Activated CD4-positive, alpha-beta memory T cell treated with anti-CD3 and anti-CD28 coated beads, Interleukin-2, amount 10 ng/mL, durations not matched to agents 7 days and 5 days (primary cell): ENCODE measurements at places on chromosomes 2 and 18.

- no peaks in the 10 kb centered on the region for H3K27me3 ChIP-seq
- no peaks in the 10 kb centered on the region for H3K4me1 ChIP-seq
- H3K36me3 ChIP-seq = no peaks in the 10 kb centered on the region
- DNase-seq = no peak
These were observed 824.0 kb downstream of the SLC4A3 start for GRCh38 chr2:220451438-220451837.

- no peak overlapping the region for H3K27ac ChIP-seq
- peaks cover 3% of the 10 kb centered on the region for H3K27me3 ChIP-seq
- DNase-seq = no peak
- peaks cover 49% of the 10 kb centered on the region for H3K4me1 ChIP-seq
These were observed 203.3 kb upstream of the FBXO11 start for GRCh38 chr2:48109491-48110204.

DNA sequence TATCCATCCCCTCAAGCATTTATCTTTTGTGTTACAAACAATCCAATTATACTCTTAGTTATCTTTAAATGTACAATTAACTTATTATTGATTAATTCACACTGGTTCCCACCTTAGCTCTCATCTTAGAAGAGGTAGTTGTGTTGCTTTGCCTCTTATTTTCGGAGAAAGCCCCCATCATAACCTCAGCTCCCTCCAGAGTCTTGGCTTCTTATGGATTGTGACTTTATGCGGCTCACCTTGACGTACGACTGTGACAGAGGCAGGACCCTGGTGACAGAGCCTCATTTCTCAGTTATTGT lies 132.9 kb downstream of the SPTBN1 start:
- H3K36me3 ChIP-seq = peaks cover 41% of the 10 kb centered on the region
- H3K27ac ChIP-seq = peak overlapping the region; percentile 91
- H3K4me1 ChIP-seq = peaks cover 74% of the 10 kb centered on the region
- DNase-seq = no peak

- no peak overlapping the region for H3K4me3 ChIP-seq
- H3K36me3 ChIP-seq = peaks cover 9% of the 10 kb centered on the region
- H3K27me3 ChIP-seq = no peaks in the 10 kb centered on the region
- H3K4me1 ChIP-seq = peaks cover 19% of the 10 kb centered on the region
- H3K27ac ChIP-seq = no peak overlapping the region
- no peak for DNase-seq
These were observed 101.8 kb upstream of the CREB1 start for GRCh38 chr2:207427986-207428385.

DNA sequence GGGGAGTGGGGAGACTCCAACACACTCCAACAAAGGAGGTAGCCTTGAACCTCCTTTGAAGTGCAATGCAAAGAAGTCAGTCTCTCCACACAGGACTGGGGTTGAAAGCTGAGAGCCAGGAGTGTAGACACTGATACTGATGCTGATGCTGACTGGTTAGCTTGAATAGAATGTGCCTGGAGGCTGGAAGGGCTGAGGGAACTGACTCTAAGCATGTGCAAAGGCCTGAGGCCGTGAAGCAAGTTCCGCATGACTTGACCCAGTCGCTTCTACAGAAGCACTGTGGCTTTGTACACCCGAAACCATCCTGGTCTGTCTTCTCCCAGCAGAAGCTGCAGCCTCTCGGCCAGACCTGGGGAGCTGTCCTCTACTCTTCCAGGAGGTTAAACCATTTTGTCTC lies 10.4 kb downstream of the FOXI3 start:
- no peaks in the 10 kb centered on the region for H3K36me3 ChIP-seq
- H3K27ac ChIP-seq = no peak overlapping the region
- DNase-seq = no peak
- H3K4me1 ChIP-seq = no peaks in the 10 kb centered on the region
- H3K4me3 ChIP-seq = no peak overlapping the region

DNA sequence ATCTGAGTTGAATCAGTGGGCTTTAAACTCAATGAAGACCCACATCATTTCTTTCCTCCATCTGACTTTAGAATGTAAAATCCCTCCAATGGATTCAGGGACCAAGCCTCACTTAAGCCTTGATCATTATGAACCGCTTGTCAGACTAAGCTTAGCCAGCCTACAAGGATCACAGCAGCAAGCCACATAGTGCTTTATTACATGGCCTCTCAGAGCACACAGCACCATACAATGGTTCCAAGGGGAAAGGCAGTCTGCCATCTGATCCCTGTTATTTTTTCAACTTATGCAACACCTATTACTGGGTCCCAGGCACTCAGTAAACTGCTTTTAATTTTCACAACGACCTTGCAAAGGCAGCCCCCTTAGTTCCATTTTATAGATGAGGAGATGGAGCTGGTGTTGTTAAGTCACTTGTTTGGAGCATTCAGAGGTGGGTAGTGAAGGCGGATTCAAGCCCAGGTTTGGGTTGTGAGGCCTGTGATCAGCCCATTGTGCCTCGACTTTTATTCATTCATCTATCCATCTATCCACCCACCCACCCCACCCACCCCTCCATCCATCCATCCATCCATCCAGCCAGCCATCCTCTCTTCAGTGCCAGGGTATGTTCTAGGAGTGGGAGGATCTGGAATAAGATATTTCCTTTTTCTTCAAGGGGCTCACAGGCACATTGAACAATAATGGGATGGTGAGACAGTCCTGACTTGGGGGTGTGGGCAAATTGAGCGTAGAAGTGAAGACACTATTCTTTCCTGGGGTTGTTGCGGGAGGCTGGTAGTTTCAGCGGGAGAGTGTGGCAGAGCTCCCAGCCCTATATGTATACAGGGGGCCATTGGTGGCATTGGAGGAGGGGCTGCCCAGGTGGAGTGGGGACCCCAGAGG lies 141.2 kb downstream of the MYCN start:
- H3K4me1 ChIP-seq = no peaks in the 10 kb centered on the region
- no peak overlapping the region for H3K4me3 ChIP-seq
- no peaks in the 10 kb centered on the region for H3K36me3 ChIP-seq

DNA sequence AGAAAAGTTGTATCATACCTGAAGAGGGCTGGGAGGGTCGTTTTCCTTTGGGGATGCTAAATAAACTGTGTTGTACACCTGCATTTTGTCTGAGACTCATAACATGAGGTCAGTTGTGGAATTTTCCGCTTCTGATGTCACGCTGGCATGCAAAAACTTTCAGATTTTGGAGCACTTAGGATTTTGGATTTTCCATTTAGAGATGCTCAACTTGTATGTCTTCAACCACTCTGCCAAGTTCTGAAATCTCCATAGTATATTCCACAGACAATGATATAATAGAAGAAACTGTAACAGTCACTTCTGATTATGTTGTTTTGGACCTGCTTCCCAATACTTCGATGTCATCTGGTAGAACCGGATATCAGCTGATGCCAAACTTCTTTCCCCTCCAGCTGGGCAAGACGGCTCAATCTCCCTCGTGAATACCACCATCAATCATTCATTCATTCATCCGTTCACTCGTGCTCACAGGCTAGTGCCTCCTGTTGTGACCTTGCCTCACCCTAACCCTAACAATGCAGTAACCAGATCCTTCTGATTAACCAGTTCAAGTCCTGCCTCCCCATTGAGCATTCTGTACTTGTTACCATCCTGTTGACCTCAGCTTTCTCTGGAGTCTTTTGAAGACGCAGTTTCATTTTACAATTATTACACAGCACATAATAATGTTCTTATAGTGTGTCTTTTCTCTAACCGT lies 5.3 kb upstream of the PLEKHH2 start:
- no peak for DNase-seq
- no peaks in the 10 kb centered on the region for H3K36me3 ChIP-seq
- no peak overlapping the region for H3K4me3 ChIP-seq
